ENCODE measurements at places on chromosomes 4 and X.

- no peak for DNase-seq
Observed at GRCh38 chrX:39726771-39727170, 371.0 kb downstream of the BCOR start.

DNA sequence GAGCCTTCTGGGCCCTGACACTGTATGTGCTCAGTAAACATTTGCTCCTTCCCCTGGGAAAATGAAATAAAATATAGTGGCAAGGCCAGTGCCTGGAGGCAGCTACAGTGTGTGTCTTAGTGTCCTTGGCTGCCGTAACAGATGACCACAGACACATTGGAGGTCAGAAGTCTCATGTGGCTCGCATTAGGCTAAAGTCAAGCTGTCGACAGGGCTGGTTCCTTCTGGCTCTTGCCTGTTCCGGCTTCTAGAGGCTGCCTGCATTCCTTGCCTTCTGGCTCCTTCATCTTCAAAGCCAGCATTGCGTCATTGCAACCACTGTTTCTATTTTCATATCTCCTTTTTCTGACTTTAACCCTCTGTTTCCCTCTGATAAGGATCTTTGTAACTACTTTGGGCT is 83.6 kb upstream of the STX18 start:
- no peak for DNase-seq

GRCh38 chrX:153989973-153990655 is 17.6 kb downstream of the TMEM187 start:
- no peak for DNase-seq

- DNase-seq = no peak
Observed at GRCh38 chr4:15562114-15562513, 92.4 kb downstream of the CC2D2A start.

DNA sequence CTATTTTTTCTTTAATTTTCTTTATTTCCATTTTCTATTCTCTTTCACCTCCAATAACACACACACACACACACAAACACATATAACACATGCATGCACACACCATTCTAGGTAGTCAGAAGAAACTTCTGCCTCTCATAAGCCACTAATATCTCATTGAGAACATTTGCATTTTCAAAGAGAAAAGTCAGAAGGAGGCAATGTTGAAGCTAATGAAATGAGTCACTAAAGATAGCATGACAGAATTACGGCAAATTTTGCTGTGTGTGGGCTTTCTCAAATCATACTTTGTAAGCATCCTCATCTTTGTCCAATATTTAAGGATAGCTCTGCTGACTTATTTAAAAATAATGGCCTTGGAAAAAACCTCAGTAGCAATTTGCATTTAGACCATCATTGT is 291.3 kb downstream of the GUCY2F start:
- DNase-seq = no peak

DNA sequence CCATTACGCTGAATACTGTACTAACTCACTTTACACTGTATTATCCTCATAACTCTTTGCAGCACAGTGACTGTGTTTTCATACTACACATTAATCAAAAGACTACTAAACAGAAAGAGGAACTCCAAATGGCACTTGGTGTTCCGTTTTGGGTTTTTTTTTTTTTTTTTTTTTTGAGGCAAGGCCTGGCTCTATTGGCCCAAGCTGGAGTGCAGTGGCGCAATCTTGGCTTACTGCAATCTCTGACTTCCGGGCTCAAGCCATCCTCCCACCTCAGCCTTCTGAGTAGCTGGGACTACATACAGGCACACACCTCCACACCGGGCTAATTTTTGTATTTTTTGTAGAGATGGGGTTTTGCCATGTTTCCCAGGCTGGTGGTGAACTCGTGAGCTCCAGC is 10.7 kb downstream of the KLHL8 start:
- peak; percentile 93 for DNase-seq

DNA sequence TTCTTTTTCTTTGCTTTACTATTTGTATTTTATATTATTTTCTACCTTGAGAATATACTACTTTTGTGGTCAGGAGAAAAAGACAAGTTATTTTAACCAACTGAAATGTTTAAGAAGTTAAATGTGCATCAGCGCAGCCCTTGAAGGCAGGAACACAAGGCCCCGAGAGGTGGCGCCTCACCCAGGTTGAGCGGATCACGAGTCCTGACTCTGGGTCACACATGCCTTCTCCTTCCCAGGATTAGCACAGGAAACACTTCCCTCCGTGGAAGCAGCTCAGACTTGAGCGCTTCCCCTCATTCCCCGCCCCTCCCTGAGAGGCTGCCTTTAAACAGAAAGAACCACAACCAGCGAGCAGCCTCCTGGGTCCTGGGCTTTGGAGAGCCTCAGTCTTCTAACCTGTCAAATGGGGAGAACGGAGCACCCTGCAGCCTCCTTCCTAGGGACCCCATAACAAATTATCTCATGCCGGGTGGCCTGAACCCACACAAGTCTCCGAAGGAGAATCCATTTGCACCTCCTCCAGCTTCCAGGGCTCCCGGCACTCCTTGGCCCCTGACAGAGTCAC is 217.6 kb downstream of the AFAP1 start:
- DNase-seq = peak; percentile 10

All from hematopoietic multipotent progenitor cell treated with erythropoietin and hydrocortisone succinate and interleukin-3 and kit ligand, for 4 days (in vitro differentiated cells).